Stimulated activated CD8-positive, alpha-beta memory T cell treated with anti-CD3 and anti-CD28 coated beads, Interleukin-7, amount 100 ng/mL, for 1 hour (primary cell): ENCODE measurements at places on chromosomes 3 and 15.

- DNase-seq: peak; percentile 45
Measured at GRCh38 chr3:97971679-97972567, at the start of gene RIOX2. TSS of gene RIOX2 (minus strand) at chr3:97972431. CDS start at chr3:97967593, 4,838 bp downstream.

- no peak for DNase-seq
Measured at GRCh38 chr3:68893600-68894239, 38.6 kb downstream of the TAFA4 start.

DNA sequence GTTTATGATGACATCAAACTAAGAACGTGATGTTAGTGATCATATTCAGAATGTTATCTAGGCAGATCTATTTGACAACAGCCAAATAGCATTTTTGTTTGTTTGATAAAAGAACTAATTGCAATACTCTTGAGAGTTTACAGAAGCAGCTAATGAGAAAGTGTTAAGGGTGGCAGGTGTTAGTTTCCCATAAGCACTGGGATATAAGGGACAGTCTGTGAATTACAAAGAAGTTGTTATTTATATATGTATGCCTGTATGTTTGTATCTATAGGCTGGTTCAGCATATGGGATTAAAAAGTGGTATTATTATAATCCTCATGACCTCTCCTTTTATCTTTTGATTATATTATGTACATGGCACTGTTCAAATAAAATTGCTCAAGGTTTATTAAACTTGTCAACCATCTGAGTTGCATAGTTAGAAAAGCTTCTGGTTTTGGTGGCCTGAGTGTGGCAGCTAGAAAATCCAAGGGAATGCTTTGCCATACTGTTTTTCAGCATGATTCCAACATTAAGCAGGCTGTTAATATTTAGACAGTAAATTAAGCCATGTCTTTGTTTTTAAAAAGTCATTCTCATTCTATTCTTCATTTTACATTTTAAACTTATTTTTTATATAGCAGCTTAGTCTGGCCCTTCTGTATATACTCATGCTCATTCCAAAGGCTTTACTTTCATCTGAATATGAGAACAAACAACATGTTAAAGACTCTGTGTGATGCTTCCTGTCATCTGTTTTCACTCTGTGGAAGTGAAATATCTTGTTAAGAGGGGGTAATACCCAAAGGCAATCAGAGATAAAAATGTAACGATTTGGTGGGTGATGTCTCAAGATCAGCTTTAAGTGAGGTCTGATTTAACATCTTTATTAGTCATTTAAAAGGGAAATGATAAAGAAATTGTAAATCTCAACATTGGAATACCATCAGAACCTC, 13.1 kb downstream of the ROBO2 start:
- no peak for DNase-seq

DNA sequence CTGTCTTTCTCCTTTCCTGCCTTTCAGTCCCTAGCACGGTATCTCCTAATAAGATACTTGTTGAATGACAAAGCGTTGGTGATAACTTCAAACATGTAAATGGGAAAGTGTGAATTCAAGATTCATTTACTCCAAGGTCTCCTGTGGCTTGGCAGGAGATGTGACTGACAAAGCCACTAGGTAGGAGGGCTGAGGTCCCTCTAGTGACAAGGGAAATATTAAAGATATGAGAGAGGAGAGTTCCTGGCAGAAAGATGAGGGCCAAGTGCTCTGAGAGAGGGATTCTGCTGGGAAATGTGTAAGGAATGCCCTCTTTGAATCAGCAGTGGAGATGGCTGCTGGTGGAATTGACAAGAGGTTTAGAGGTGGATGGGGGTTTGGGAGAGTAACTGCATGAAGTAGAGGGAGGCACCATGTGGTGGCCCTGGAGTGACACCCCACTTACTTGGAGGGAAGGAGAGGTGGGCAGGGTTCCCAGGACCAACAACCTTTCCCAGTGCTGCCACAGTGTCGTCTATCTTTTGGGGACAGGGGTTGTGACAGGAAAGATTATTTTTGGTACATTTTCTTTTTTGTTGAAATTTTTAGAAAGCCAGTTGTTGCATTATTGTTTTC, 43.0 kb upstream of the SCAANT1 start:
- no peak for DNase-seq
